GM19239 (cell line): ENCODE measurements at places on chromosomes 5 and 9.

- no peak for DNase-seq
Observed at GRCh38 chr9:89793551-89793950, 188.7 kb downstream of the GADD45G start.

- DNase-seq, result no peak
Observed at GRCh38 chr5:100855937-100856430, 47.1 kb downstream of the ST8SIA4 start.

- DNase-seq, result no peak
Observed at GRCh38 chr9:105416840-105417239, 31.0 kb upstream of the FSD1L start.

DNA sequence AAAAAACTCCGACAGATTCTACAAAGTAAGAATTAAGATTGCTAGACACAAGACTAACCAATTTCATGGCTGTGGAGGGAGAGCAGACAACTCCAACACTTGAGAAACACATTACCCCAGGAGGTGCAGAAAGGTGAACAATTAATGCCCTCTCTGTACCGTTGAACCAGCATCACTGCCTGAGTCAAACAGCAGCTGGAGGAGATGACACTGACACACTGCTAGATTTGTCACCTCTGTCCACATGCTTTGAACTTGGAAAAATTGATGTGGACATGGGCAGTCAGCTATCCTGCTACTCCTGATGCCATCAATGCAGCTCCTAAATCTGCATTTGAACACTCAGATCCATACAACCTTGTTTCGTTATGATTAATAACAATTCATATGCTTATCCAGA lies 51.7 kb downstream of the GPBP1 start:
- DNase-seq, result no peak

DNA sequence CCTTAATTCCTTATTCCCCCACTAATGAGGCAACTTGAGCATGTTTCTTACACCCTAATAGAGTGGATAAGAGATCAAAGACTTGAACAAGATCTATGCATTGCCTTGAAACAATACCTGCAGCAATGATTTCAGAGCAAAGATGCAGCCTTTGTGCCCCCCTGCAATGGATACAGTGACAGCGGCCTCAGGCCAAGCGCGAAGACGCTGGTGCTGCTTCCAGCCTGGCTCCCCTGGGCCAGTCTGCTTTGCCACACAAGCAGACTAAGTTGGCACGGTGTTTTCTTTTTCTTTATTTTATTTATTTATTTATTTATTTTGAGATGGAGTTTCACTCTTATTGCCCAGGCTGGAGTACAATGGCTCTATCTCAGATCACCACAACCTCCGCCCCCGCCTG lies 179.8 kb upstream of the S1PR3 start:
- no peak for DNase-seq

- no peak for DNase-seq
Observed at GRCh38 chr9:124312290-124313265, 54.8 kb downstream of the NEK6 start.

GRCh38 chr5:14464671-14465070 lies 116.9 kb upstream of the OTULINL start:
- no peak for DNase-seq

DNA sequence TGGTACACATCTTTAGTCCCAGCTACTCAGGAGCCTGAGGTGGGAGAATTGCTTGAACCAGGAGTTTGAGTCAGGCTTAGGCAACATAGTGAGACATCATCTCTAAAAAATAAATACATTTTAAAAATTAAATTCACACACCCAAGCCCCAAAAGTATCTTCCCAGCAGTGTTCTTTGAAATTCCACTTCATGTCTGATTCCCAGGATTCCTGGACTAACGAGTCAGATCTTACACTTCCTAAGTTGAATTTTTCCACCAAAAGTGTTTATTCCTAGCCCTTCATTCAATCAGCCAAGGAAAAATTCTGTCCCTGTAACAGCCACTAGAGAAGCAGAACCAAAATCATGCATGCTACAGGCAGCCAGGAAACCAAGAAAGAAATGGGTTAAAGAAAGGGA lies 970.9 kb downstream of the EFNA5 start:
- DNase-seq, result no peak

- DNase-seq, result peak; percentile 30
Observed at GRCh38 chr5:77356740-77357139, 135.4 kb downstream of the WDR41 start.

DNA sequence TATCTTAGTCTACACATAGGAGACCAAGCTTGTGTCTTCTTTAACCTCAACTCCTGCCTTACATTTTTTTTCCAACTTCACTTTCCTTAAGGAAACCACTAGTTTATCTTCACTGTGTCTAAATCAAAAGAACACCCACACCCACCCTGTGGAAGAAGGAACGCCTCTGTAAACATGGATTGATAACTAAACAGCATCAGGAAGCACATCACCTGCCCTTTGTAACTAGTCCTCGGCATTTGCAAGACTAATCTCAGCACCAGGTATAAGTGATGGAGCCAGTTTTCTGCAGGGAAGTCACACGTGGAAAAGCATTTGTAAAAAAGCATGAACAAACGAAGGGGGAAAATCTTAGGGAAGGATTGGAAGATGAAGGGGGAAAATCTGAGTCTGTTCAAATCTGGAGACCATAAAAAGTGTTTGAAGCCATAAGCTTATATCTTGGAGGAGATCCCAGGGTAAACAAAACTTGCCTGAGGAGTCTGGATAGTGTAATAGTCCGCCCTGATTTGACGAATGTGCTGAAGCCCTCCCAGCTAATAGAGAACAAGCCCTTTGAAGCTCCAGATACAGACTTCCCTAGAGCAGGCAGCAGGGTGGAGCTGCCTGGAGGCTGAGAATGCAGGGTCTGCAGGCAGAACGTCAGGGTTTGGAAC lies 117.3 kb upstream of the LHFPL2 start:
- no peak for DNase-seq

DNA sequence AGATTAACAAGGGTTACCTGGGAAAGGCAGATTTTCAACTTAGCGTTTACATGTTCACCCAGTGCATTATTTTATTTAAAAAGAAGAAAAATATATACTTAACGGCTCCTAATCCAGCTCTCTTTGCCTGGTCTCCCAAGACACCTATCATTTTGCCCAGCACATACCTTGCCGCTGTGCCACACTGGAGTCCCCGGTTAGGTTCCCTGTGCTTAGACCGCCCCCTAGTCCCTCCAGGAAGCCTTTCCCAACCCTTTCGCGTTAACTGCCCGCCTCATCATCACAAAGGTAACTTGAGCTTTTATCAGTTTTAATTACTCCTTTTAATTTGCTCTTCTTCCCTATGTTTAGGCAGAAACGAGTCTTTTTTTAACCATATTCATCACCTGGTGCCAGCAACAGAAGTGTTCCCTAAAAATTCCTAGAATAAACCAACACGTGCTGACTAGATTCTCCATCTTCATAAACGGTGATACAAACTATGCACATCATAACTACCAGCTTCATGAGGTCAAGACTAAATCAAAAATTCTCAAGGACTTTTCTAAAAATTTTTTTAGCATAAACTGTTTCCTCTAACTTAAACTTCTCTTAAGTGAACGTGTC lies 19.7 kb downstream of the DNAJA1 start:
- DNase-seq, result no peak

- DNase-seq, result no peak
Observed at GRCh38 chr9:134381671-134382516, 55.6 kb downstream of the RXRA start.

DNA sequence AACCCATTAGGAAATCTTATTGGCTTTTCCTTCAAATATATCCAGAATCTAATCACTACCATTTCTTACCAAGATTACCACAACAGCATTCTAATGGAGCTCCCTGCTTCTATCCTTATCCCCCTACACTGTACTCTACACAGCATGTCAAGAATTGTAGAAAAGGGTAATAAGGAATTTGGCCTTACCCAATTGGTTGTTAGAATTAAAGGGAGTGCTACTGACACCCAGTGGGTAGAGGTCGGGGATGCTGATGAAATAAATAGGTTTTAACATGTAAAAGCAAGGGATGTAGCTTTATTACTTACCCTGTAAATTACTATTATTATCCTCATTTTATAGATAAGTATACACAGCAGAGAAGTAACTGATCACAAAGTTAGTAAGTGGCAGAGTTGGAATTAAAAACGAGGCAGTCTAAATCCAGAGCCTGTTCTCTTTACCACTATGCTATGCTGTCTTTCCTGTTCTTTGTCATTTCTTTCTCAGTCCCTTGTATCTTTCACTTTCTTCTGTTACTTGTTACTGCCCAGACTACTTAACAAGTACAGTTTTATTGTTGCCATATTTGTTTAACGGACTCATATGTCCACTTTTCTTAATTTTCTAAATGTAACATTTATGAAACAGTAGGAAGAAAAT lies 10.5 kb downstream of the SLC38A9 start:
- no peak for DNase-seq

- no peak for DNase-seq
Observed at GRCh38 chr9:13139641-13140171, 139.8 kb downstream of the MPDZ start.

DNA sequence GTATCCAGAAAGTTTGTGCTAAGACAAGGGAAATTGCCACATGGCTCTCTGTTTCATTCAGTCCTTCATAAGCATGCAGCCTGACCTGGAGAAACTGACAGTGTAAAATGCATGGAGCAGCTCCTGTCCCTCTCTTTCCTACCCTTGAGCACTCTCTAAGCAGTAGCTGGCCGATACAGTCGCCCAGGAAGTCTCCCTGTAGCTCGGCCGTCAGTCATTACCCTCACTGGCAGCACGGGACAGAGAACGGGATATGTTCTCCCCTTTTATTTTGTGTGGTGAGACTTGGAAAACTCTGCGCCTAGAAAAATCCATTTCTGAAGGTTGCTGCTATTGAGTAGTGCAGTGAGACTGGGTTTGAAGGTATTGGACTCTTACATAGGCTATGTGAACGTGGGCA lies 56.8 kb upstream of the KCNMB1 start:
- no peak for DNase-seq

DNA sequence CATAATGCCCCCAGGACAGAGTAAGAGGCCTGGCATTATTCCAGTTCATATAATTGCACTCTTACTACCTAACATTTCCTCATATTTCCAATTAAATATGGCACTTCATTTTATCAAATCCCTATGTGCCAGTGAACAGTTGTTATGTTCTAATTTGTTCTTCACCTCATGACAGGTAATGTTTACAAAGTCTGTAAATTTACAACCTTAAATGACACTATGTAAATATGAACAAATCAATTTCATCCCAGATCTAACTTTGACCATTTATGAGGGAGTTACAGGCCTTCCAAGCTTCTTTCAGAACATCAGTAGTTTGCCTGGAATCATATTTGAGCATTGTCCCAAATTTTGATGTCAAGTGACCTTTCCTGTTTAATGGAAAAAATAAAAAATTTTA lies 592.6 kb upstream of the CDH6 start:
- no peak for DNase-seq

DNA sequence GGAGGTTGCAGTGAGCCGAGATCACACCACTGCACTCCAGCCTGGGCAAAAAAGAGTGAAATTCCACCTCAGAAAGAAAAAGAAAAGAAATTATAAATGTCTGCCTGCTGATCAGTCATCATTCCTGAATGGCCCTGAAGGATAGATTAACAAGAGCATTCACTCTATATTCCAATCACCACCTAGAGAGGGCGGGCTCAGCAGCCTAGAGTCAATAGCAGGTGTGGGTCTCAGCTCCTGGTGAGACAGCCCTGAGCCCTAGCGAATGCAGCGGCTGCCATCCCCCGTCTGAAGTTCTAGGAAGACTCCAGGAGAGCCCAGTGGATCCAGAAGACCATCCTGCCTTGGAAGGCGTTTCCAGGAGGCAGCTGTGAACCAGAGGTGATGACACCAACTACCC lies 12.0 kb downstream of the FBP1 start:
- no peak for DNase-seq

DNA sequence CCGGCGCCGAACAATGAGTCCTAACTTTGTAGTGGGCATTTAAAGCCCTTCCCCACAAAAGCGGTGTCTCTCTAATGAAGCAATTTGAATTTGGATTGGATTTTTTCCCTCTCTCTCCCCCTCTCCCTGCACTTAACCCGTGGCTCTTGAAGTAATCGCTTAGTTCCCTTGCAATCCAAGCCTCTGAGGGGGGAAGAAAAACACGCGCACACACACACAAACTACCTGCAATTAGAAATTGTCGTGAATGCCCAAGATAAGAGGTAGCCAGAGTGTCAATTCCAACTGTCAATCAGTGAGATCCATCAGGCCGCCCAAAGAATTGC lies 1.2 kb downstream of the LHX6 start:
- no peak for DNase-seq

DNA sequence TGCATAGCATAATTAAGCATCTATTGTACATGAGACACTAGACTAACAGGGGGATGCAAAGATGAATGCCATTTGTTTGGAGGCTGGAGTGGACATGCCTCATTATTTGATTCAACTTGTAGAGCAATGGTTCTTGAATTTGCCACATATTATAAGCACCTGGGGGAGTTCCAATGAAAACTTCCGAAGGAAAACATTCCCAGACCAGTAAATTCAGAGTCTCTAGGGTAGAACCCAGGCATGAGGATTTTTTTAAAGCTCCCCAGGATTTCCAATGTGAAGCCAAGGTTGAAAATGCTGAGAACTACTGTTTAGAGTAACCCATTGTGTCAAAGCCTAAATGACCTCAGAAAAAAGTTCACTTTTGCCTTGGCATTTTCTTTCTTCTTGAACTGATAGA lies 93.9 kb upstream of the ITGA1 start:
- DNase-seq, result no peak

GRCh38 chr9:137213160-137214060 lies 7.9 kb downstream of the NDOR1 start:
- DNase-seq, result no peak

DNA sequence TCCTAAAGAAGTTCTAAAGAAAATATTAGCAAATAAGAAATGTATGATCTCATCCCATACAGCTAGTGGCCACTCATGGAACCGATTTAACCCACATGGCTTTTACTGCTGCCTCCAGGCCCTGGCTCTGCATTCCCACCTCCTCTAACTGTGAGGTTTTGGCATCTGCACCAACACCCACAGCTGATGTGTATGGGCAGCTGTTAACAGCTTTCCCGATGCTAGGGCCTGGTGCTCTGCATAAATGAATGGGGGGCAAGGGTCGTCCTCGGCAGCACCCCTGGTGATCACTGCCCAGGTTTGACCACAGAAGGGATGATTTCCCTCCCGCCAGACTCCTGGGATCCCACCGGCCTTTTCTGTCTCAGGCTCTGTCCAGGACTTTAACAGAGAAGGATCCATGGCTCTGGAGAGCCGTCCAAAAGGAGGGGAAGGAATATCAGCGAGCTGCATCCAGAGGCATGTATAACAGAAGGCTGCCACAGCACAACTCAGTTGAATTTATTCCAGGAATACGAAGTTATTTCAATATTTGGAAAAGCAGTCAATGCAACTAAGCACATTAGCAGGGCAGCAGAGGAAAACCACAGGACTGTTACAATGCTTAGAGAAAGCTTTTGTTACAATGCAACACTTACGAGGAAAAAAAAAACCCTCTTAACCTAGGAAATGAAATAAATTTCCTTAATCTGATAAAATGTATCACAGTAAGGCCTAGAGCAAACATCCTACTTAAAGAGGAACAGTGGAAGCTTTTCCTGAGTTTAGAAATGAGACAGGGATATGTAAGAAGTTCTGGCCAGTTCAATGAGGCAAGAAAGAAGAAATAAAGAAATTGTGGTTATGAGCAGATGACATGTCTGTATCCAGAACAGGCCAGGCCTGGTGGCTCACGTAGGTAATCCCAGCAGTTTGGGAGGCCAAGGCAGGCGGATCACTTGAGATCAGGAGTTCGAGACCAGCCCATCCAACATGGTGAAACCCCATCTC lies 63.1 kb downstream of the NACC2 start:
- DNase-seq, result no peak
